Pancreas (tissue), 10 donors: ENCODE measurements at places on chromosomes 6 and 20. TPM values are rescaled to one million over a fixed set of nuclear protein-coding genes. Genes with fewer than 3 reads are reported as not detected.
A peak's percentile ranks its signal among the peaks of the same experiment; 100 is the strongest.

GRCh38 chr6:167951781-167952511 is 45.5 kb upstream of the KIF25 start:
- no peaks in the 10 kb centered on the region for H3K36me3 ChIP-seq
- no peak for DNase-seq
- no peaks in the 10 kb centered on the region for H3K27me3 ChIP-seq
- H3K4me3 ChIP-seq = no peak overlapping the region
- peaks cover 3% of the 10 kb centered on the region for H3K4me1 ChIP-seq
- H3K27ac ChIP-seq = no peak overlapping the region

- H3K27ac ChIP-seq = no peak overlapping the region
- H3K4me3 ChIP-seq = no peak overlapping the region
- H3K4me1 ChIP-seq = no peaks in the 10 kb centered on the region
- H3K27me3 ChIP-seq = no peaks in the 10 kb centered on the region
- no peaks in the 10 kb centered on the region for H3K36me3 ChIP-seq
These were observed 735 bp upstream of the MOG start for GRCh38 chr6:29656157-29656556.

- H3K27me3 ChIP-seq = no peaks in the 10 kb centered on the region
- no peak for DNase-seq
- no peaks in the 10 kb centered on the region for H3K4me1 ChIP-seq
- H3K36me3 ChIP-seq = no peaks in the 10 kb centered on the region
- H3K4me3 ChIP-seq = no peak overlapping the region
These were observed 204.9 kb upstream of the ID4 start for GRCh38 chr6:19632230-19632629.

DNA sequence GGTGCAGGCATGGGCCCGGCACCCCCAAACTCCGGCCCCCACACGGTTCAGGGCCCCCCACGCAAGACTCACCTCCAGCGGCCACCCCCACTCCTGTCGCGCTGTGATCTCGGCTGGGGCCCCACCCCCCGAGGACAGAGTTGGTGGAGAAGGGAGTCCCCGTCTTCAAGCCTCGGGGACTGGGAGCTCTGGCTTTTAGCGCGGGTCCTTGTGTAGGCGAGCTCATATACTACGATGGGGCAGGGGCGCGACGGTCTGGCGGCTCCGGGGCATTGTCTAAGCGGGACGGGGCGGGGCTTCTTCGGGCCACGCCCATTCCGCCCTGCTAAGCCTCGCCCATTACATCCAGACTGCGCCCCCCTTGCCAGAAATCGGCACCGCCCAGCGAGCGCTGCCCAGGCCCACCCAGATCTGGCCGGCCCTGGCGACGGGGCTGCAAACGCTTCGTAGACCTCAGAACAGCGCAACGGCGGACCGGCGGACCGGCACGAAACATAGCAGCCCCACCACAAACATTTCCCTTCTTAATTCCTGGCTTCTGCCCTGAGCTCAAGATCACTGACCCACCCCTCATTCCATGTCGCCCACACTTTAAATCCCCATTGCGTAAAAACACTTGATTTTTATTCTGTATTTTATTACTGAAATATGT is 1.0 kb upstream of the DDAH2 start:
- peak overlapping the region; percentile 56 for H3K4me3 ChIP-seq
- no peaks in the 10 kb centered on the region for H3K27me3 ChIP-seq

- no peak overlapping the region for H3K27ac ChIP-seq
- H3K36me3 ChIP-seq = no peaks in the 10 kb centered on the region
- no peak overlapping the region for H3K4me3 ChIP-seq
- H3K27me3 ChIP-seq = no peaks in the 10 kb centered on the region
- no peaks in the 10 kb centered on the region for H3K4me1 ChIP-seq
- no peak for DNase-seq
These were observed 426.5 kb upstream of the RNF217 start for GRCh38 chr6:124535746-124536145.

- DNase-seq = no peak
- H3K27me3 ChIP-seq = no peaks in the 10 kb centered on the region
- H3K4me1 ChIP-seq = no peaks in the 10 kb centered on the region
- H3K4me3 ChIP-seq = no peak overlapping the region
- no peak overlapping the region for H3K27ac ChIP-seq
- no peaks in the 10 kb centered on the region for H3K36me3 ChIP-seq
These were observed 28.5 kb downstream of the RSPO3 start for GRCh38 chr6:127146932-127147331.

GRCh38 chr6:39471954-39472659 is 149.6 kb upstream of the KCNK16 start:
- H3K27me3 ChIP-seq = no peaks in the 10 kb centered on the region
- DNase-seq = no peak
- H3K36me3 ChIP-seq = no peaks in the 10 kb centered on the region

GRCh38 chr6:31345026-31345730 is 11.8 kb downstream of the HLA-B start:
- no peaks in the 10 kb centered on the region for H3K27me3 ChIP-seq
- no peak overlapping the region for H3K27ac ChIP-seq
- no peak for DNase-seq
- H3K4me1 ChIP-seq = no peaks in the 10 kb centered on the region
- no peak overlapping the region for H3K4me3 ChIP-seq

DNA sequence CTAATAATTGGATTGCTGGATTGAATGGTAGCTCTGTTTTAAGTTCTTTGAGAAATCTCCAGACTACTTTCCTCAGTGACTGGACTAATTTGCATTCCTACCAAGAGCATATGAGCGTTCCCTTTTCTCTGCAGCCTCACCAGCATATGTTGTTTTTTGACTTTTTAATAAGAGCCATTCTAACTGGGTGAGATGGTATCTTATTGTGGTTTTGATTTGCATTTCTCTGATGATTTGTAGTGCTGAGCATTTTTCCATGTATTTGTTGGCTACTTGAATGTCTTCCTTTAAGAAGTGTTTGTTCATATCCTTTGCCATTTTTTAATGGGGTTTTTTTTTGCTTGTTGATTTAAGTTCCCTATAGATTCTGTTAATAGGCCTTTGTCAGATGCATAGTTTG is 94.7 kb upstream of the AHI1 start:
- no peak for DNase-seq
- H3K36me3 ChIP-seq = no peaks in the 10 kb centered on the region
- H3K4me3 ChIP-seq = no peak overlapping the region
- no peaks in the 10 kb centered on the region for H3K27me3 ChIP-seq
- H3K27ac ChIP-seq = no peak overlapping the region

GRCh38 chr6:168037242-168037641 is 39.8 kb downstream of the KIF25 start:
- H3K27me3 ChIP-seq = no peaks in the 10 kb centered on the region
- no peaks in the 10 kb centered on the region for H3K4me1 ChIP-seq
- no peak overlapping the region for H3K27ac ChIP-seq
- DNase-seq = no peak
- no peaks in the 10 kb centered on the region for H3K36me3 ChIP-seq

DNA sequence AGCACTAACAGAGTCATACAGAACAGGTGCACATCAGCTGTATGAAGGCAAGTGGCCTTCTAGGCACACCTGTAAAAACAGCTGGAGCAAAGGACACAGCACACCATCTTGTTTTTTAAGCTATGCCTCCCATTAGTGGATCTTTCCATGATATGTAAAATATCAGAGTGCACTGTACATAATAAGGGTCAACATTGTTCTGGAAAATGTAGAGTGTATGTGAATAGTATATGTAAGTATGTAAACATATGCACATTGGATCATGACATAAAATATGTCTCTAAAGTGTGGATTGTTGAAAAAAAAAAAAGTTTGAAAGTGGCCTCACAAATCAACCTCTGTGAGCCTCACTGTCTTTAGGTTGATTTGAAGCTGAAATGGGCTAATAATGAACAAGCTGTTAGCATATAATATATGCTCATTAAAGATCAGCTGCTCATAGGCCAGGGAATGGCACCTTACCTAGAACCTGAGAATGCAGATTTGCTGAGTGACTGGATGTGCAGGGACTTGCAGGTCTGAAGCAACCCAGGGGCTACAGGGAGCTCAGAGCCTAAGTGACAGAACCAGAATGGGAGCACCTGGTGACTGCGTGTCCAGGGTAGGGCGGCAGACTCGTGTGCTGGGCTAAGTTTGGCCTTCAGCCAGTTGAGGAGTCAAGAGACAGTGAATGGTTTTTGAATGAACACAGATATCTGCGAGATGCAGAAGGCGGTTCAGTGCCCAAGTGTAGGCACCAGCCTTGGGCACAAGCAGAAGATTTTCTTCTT is 198.6 kb downstream of the TMEM242 start:
- no peak overlapping the region for H3K27ac ChIP-seq
- H3K27me3 ChIP-seq = no peaks in the 10 kb centered on the region
- no peak for DNase-seq
- no peak overlapping the region for H3K4me3 ChIP-seq

DNA sequence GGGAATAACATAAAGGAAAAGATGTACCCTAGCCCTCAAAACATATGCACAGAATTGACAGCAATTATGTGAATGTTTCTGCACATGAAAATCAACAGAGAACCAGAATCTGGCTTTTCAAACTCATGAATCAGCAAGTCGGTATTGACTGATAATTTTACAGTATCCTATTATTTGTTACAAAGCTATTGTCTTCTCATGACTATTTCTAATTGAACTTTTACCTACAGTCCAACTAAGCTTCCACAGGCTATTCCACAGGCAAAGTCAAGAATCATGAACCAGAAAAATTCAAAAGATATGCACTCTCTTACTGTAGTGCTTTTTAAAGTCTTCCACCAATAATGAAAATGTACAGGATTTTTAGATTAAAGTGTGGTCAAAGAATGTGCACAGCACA is 49.1 kb upstream of the DST start:
- peak overlapping the region; percentile 84 for H3K27ac ChIP-seq
- H3K36me3 ChIP-seq = no peaks in the 10 kb centered on the region
- H3K4me1 ChIP-seq = peaks cover 11% of the 10 kb centered on the region
- H3K27me3 ChIP-seq = no peaks in the 10 kb centered on the region
- no peak for DNase-seq

GRCh38 chr6:113019176-113019575 is 672.0 kb downstream of the RFPL4B start:
- no peaks in the 10 kb centered on the region for H3K27me3 ChIP-seq
- H3K4me3 ChIP-seq = no peak overlapping the region
- no peak overlapping the region for H3K27ac ChIP-seq
- no peaks in the 10 kb centered on the region for H3K36me3 ChIP-seq
- no peak for DNase-seq
- no peaks in the 10 kb centered on the region for H3K4me1 ChIP-seq

DNA sequence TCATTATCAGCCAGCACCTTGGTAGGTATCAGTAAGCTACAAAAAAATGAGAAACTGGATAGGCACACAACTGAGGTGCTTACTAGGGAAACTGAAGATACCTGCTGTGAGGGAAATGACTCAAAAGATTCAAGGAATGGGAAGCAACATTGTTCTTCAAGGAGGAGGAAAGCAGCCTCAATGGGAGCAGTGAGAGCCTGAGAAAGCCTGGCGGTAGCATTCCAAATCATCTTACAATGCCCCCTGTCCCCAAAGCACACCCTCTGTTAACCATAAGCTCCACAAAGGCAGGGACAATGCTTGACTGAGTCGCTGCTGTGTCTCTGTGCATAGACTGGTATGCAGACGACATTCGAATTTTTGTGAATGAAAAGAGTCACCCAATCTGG is 10.6 kb downstream of the PKHD1 start:
- H3K36me3 ChIP-seq = peaks cover 6% of the 10 kb centered on the region
- H3K4me3 ChIP-seq = no peak overlapping the region
- peaks cover 5% of the 10 kb centered on the region for H3K4me1 ChIP-seq
- no peak overlapping the region for H3K27ac ChIP-seq
- DNase-seq = no peak

- peaks cover 68% of the 10 kb centered on the region for H3K4me1 ChIP-seq
- no peak overlapping the region for H3K4me3 ChIP-seq
- no peaks in the 10 kb centered on the region for H3K27me3 ChIP-seq
These were observed 222.6 kb upstream of the MARCKS start for GRCh38 chr6:113634352-113635163.

- no peak overlapping the region for H3K27ac ChIP-seq
- H3K4me3 ChIP-seq = no peak overlapping the region
- no peaks in the 10 kb centered on the region for H3K4me1 ChIP-seq
- H3K36me3 ChIP-seq = no peaks in the 10 kb centered on the region
- no peak for DNase-seq
These were observed 253.5 kb downstream of the QKI start for GRCh38 chr6:163668061-163668426.

- no peaks in the 10 kb centered on the region for H3K36me3 ChIP-seq
- no peaks in the 10 kb centered on the region for H3K4me1 ChIP-seq
- DNase-seq = no peak
- no peaks in the 10 kb centered on the region for H3K27me3 ChIP-seq
These were observed 217.5 kb downstream of the GJA1 start for GRCh38 chr6:121652726-121653623.

DNA sequence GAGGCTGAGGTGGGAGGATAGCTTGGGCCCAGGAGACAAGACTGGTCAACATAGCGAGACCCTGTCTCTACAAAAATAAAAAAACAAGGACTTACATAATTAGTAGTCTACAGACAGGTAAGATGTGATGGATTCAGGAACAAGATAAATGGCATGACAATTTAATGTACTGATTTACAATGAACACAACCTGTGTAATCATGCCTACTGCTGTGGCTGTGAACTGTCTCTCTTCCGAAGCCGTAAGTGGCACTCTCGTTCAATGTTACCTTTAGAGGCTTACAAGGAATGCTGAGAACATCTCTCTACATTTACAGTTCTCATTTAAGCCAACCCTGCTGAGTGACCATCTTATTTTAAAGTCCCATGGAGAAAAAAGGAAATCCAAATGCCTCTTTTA is 134.8 kb upstream of the PRDM1 start:
- H3K4me1 ChIP-seq = no peaks in the 10 kb centered on the region
- H3K4me3 ChIP-seq = no peak overlapping the region
- no peaks in the 10 kb centered on the region for H3K36me3 ChIP-seq
- no peaks in the 10 kb centered on the region for H3K27me3 ChIP-seq

DNA sequence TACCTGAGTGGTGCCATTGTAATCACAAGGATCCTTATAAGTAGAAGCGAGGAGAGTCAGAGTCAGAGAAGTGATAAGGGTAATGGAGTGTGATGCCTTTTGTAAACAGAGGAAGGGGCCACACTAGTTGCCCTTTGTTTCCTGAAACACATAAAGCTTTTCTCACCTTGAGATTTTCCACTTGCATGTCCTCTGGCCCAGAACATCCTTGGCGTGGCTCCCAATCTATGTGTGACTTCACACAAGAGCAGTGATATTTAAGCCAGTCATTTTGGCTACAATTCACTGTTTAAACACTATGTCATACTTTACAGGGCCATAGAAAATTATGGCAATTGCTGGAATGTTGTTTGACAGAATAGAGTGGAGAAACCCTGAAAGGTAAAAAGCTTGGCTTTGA is 121.2 kb upstream of the BTN3A2 start:
- no peaks in the 10 kb centered on the region for H3K4me1 ChIP-seq
- H3K27ac ChIP-seq = no peak overlapping the region
- no peaks in the 10 kb centered on the region for H3K36me3 ChIP-seq
- peaks cover 12% of the 10 kb centered on the region for H3K27me3 ChIP-seq
- H3K4me3 ChIP-seq = no peak overlapping the region

- peak; percentile 31 for DNase-seq
- no peaks in the 10 kb centered on the region for H3K36me3 ChIP-seq
- H3K27ac ChIP-seq = no peak overlapping the region
- no peaks in the 10 kb centered on the region for H3K4me1 ChIP-seq
- no peak overlapping the region for H3K4me3 ChIP-seq
These were observed 30.1 kb upstream of the SLC16A10 start for GRCh38 chr6:111057074-111057752.

NHLRC1 gene
- 1.0 TPM for polyA plus RNA-seq

PSORS1C2 gene
- polyA plus RNA-seq = not detected

ADGRF4 gene
- not detected for polyA plus RNA-seq

TMEM170B gene
- 1.5 TPM for polyA plus RNA-seq

PRDM1 gene
- polyA plus RNA-seq = 0.30 TPM

FLRT3 gene
- polyA plus RNA-seq = 0.72 TPM

COL21A1 gene
- 0.30 TPM for polyA plus RNA-seq

ANKRD66 gene
- polyA plus RNA-seq = not detected

RBPJL gene
- polyA plus RNA-seq = 1,575 TPM

LIME1 gene
- 44.6 TPM for polyA plus RNA-seq
